ENCODE measurements at places on chromosomes 6 and 20. TPM values are rescaled to one million over a fixed set of nuclear protein-coding genes. Genes with fewer than 3 reads are reported as not detected.

GRCh38 chr20:1952737-1953530 lies 40.9 kb downstream of the PDYN start:
- H3K27me3 ChIP-seq, result no peaks in the 10 kb centered on the region
- H3K36me3 ChIP-seq, result no peaks in the 10 kb centered on the region
- H3K4me1 ChIP-seq, result peaks cover 6% of the 10 kb centered on the region
- H3K4me3 ChIP-seq, result no peak overlapping the region
- no peak overlapping the region for H3K27ac ChIP-seq

DNA sequence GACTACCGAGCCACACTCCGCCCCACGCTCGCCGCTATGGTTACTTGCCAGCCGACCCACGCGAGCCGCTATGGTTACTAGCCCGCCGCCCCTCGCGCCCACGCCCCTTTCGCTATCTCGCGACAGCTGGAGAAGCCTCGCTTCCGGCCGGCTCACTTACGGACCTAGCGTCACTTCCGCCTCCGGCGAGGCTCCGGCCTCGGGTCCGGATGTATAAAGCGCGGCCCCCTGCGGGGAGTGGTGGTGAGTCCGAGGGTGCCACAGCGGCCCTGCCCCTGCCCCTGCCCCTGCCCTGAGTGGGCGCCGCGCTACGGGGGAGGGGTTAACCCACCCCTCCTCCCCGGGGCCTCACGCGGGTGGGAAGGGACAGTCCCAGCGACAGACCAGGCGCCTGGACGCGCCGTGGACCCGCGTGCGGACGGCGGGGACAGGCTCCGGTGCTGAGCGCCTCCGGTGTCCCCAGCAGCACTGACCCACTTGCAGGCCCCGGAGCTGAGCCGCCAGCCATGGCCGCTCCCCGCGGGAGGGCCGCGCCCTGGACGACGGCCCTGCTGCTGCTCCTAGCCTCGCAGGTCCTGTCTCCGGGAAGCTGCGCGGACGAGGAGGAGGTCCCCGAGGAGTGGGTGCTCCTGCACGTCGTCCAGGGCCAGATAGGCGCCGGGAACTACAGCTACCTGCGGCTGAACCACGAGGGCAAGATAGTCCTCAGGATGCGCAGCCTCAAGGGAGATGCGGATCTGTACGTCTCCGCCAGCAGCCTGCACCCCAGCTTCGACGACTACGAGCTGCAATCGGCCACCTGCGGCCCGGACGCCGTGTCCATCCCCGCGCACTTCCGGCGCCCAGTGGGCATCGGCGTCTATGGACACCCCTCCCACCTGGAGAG lies at the start of the genes C6orf120 and WDR27:
Gene C6orf120, plus strand, starts transcription at position 173 of the 886 bp plus-strand sequence. Its CDS starts 334 bp downstream, at position 507.
Gene WDR27, minus strand, starts transcription at position 76 of the 886 bp plus-strand sequence. CDS start 13,024 bp downstream, outside the sequence.
- peaks cover 11% of the 10 kb centered on the region for H3K4me1 ChIP-seq
- peaks cover 16% of the 10 kb centered on the region for H3K36me3 ChIP-seq
- peak within 1 kb of the TSS; percentile 76 for H3K4me3 ChIP-seq
- DNase-seq, result peak; percentile 94

DNA sequence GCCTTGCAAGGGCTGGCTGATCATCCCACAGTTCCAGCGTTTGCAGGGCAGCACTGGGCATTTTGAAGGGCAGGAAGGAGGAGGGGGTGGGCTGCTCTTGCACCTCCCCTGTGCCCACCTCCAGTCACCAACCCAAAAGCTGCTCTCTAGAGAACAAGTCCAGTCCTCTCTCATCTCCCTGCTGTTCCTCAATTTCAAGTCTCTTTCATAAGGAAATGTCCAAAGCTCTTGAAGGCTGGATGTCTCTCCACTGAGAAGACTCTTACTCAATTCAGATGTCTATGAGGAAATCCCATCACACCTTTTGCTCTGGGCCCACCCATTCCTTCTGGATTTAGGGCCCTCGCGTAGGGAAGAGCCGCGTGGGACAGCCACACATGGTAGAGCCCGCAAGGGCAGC lies 31.7 kb downstream of the WRNIP1 start:
- no peaks in the 10 kb centered on the region for H3K36me3 ChIP-seq
- no peak for DNase-seq
- H3K27ac ChIP-seq, result no peak overlapping the region
- H3K4me1 ChIP-seq, result peaks cover 80% of the 10 kb centered on the region
- no peaks in the 10 kb centered on the region for H3K27me3 ChIP-seq

The SLC17A1 gene
- total RNA-seq, result 0.50 TPM

The CLPSL2 gene
- total RNA-seq, result not detected

Measured in natural killer cell (primary cell).